ENCODE measurements at places on chromosomes 7 and 10.

DNA sequence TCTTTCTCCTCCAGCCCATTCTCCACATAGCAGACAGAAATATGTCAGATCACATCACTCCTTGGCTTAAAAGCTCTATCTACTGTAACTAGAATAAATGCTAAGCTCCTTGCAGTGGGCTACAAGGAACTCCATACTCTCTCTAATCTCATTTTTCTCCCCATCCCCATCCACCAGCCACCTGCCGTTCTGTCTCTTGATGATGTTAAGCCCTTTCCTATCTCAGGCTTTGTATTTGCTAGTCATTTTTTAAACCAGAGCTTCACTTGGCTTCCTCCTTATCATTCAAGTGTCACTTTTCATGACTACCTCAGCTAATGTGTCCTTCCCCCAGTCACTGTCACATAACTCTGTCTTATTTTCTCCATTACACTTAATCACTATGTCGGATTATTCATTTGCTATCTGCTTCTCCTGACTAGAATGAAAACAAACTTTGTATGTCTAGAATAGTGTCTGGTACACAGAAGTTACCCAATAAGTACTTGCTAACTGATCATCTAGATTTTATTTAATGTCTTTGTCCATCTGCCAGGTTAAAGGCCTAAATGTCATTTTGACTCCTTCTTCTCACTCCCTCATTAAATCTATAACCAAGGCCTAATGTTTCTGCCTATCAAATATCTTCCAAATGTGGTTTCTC, 87.2 kb upstream of the RPA3 start:
- DNase-seq, result no peak

- no peak for DNase-seq
Measured at GRCh38 chr10:100997360-100998182, 2.0 kb upstream of the LZTS2 start.

DNA sequence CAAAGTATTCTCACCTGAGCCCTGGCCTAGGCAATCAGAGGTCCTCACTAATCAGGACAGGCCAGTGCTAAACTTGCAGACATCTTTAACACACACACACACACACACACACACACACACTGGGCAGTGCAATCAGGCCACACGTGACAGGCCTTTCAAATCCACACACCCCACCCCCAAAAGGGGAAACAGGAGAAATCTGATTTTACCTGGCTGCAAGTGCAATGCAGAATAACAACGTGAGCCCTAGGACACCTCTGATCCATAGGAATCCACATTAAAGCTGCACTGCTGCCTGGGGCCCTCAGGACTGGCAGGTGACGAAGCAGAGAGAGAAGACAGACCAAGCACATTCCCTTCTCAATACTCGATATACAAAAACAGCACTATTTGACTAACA, 218.9 kb downstream of the FAM107B start:
- DNase-seq, result no peak

DNA sequence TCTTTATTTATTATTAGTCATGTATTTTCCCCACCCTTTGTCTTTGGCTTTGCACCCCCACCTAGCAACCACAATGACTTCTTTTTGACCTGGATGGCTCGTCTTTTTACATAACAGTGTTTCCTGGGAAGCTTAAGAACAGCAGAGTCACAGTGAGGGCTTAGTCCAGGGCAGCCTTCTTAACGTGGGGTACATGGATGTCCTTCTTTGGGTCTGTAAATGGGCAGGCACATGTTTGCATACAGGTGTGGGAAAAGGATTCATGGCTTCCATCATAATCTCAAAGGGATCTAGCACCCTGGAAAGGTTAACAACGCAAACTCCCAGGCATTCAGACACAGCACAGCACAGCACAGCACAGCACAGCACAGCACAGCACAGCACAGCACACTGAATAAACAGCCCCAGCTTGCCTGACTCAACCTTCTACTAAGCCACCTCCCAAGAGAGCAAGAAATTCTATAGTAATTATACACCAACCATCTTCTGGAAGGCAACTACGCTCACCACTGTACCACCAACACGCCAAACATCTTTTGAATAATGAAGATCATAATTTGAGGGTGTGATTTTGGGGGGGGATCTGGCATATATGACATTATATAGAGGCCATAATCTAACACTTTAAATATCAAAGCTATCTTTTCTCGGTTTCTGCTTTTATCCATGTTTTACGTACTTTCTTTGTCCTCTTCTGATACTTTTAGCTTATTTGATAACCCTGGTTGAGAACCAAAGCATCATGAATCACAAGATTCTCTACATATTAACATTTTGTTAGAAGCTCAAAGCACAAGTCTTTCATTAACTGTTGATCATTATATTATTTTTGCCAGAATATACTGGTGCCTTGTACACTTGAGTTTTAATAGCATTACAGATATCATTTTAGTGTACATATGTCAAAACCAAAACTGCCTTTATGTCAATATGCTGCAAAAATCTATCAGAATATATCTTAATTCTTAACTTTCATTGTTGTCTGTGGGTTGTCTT, 177.2 kb upstream of the KLF14 start:
- DNase-seq, result no peak

DNA sequence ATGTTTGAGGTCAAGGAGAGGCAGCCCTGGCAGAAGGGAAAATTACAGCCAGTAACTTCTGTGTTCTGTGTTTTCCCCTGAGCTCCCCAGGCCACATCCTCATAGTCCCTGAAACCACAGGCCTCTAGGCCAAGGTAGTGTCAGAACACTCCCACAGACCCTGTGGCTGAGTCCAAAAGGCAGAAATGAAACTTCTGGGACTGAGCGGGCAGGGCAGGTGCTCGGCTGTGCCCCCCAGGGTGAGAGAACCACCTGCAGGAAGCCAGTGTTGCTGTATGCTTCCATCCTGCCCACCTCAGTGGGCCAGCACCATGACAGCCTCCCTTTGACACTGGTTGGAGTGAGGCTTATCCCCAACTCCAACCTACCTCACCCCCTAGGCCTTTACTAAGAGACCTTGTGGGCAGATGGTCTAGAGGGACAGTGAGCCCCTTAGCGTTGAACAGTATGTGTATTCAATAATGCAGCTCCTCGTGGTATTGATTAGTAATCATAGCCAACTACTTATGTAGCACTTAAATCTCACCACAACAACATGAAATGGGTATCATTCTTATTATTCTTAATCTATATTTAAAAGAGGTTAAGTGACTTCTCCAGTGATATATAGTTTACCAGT, 30.3 kb downstream of the PIK3CG start:
- DNase-seq, result no peak

All from NCI-H1436 treated with DMSO at 0.1 percent for 48 hours (cell line).